Left lung (tissue), 14 donors: ENCODE measurements at places on chromosomes 7 and 10. TPM values are rescaled to one million over a fixed set of nuclear protein-coding genes. Genes with fewer than 3 reads are reported as not detected.

The ZNF25 gene
- total RNA-seq = 11.5 TPM

The CAMK1D gene
- total RNA-seq = 6.2 TPM

The LRIT1 gene
- not detected for total RNA-seq

The LIPF gene
- total RNA-seq = not detected

The IGF2BP3 gene
- total RNA-seq = 2.0 TPM

The IRF5 gene
- total RNA-seq = 35.5 TPM

The CNNM1 gene
- 0.94 TPM for total RNA-seq

The SLC16A9 gene
- 1.5 TPM for total RNA-seq

The CTAGE8 gene
- total RNA-seq = not detected

GRCh38 chr7:136139417-136139816, 162.3 kb upstream of the MTPN start:
- DNase-seq = no peak

GRCh38 chr10:48197236-48197899, 77.1 kb downstream of the FRMPD2 start:
- no peak for DNase-seq

DNA sequence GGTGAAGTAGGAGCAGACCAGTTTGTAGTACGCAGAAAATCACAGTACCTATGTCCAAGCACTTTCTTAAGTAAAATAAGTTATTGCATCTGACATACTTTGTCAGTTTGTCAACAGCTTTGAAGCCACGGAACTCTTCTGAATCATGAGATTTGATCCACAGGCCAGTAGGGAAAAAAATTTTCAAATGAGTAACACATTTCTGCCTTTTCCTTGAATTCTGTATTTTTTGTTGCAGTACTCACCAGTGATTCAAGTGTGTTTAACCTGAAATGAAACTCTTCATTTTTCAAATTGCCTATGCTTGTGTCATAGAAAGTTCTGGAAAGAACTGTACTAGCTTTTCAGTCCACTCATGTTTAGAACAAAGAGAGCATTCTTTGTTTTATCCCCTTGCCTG, 337.7 kb downstream of the GATA3 start:
- no peak for DNase-seq

- no peak for DNase-seq
These were observed 14.7 kb downstream of the TMEM60 start for GRCh38 chr7:77783545-77783944.

GRCh38 chr10:61778137-61778536, 115.4 kb downstream of the CABCOCO1 start:
- DNase-seq = no peak

- no peak for DNase-seq
These were observed 80.7 kb downstream of the HIPK2 start for GRCh38 chr7:139697056-139697455.

DNA sequence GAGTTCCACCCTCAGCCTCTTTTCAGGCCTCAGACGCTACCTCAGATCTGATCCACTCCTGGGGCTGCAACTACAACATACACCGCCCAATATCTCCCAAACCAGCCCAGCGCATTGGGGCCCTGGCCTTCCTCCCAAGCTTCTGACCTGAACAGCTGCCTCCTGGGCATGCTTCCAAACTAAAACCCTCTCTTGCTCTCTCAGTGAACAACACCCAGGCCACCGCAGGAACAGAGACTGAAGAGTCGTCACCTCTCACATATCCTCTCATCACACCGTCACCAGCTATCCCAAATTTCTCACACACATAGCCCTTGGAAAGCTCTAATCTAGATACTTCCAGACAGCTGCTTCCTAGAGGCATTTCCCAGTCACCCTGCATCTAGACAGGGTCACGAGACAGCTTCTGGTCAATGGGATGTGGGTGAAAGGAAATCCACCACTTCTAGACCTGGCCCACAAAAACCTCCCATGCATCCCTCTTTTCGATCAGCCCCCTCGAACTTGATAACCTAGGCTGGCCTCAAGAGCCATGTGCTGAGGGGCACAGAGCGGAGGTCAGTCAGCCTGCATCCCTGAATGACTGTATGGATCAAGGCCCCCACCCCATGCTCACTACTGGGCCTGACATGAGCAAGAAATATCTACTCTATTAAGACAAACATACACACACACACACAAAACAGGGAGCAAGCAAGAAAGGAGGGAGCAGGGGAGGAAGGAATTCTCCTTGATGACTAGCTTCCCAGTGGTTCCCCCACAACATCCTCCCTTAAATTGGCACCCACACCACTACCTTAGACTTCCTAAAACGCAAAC, 1.8 kb downstream of the PARP12 start:
- peak; percentile 74 for DNase-seq

- no peak for DNase-seq
These were observed 44.4 kb upstream of the SLIT1 start for GRCh38 chr10:97230146-97230545.

- DNase-seq = no peak
These were observed 254.6 kb upstream of the NRP1 start for GRCh38 chr10:33588974-33589600.

GRCh38 chr10:58178811-58179210, 88.9 kb downstream of the IPMK start:
- DNase-seq = no peak

DNA sequence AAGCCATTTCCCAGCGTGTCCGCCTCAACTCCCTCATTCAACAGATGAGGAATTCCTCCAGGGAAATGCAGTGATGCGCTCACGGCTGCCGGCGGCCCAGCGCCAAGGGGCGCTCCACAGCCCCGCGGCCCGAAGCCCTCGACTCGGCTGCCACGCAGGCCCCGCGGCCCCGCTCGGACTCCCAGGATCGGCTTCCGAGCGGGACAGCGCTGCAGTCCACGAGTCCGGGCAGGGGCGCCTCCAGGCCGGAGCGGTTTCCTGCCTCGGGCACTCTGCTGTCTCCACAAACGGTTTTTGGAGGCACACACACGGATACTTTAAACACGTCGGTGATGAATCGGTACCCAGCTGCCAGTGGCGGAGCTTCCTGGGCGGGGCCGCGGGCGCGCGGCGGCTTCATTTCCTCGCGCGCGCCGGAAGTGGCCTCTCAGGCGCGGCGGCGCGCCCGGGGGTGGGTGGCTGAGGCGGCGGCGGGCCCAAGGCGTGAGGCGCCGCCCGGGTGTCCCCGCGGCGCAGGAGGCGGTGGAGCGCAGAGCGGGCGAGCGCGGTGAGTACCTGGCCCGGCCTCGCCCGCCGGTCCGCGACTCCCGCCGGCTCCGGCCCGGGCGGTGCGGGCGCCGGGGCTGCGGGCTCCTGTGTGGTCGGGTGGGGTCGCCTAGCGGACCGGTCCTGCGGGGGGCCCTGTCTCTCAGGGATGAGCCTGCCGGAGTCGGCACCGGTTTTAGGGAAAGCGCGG, at the start of gene CSGALNACT2:
Gene CSGALNACT2 (plus strand): TSS at position 425 of the 736 bp plus-strand sequence. CDS start 16,705 bp downstream, outside the sequence.
- DNase-seq = peak; percentile 89

DNA sequence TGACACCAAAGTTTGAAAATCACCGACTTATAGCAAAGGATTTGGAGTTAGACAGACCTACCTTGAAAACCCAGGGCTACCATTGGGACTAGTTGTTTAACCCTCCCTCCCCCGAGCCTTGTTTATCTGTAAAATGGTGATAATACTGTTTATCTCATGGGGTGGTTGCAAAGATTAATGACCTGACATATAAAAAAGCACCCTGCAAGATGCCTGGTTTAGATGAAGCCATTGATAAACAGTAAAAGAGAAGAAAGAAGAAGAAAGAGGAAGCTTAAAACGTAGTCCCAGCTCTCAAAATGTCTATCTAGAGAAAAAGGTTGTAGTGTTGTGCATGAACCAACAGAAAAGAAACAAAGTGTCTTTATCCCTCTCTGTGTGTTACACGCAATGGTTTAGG, 145.7 kb downstream of the FGFR2 start:
- no peak for DNase-seq

GRCh38 chr7:70717553-70718329, 414.2 kb upstream of the GALNT17 start:
- no peak for DNase-seq

DNA sequence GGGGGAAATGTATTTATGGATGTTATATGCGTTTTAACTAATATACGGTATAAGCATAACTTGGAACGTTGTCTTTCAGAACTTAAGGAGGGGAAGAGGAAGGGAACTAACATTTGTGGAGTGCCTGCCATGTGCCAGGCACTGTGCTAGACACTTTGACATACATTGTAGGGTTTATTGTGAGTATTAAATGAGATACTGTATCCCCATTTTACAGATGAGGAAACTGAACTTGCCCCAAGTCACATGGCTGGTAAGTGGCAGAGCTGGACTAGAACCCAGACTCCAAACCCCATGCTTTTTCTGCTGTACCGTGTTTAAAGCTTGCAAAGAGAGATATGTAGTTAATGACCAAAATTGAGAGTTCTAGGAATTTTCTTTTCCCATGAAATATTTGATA, 74.6 kb downstream of the CREM start:
- DNase-seq = no peak

DNA sequence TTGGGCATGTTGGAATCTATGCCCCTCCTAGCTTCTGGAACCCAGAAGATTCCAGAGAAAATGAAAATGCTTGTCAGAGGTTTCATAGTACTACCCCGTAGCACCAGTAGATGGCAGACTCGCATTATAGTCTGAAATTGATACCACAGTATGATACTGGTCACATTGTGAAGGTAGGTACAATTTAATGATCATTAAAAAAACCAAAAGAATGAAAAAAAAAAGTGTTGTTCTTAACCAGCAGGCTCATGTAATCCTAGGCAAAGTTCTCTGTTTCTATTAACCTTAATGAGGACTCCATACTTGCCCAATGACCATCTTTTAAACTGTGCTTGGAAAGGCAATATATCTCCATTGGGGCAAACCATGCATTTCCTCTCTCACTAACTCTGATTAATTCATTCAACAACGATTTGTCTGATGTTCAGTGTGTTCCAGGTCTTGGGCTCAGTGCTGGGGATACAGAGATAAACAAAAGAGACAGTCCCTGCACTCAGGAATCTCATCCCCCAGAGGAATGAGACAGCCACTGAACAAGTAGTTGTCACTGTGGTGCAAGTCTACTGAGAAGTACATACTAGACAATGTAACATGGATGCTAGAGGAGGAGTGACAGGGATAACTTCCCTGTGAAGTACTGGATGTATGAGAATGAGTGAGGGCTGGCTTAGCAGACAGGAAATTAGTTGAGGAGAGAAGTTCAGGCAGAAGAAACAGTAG, 223.5 kb upstream of the PHYHIPL start:
- no peak for DNase-seq

- DNase-seq = no peak
These were observed 170.8 kb upstream of the DGKB start for GRCh38 chr7:15073301-15073700.

DNA sequence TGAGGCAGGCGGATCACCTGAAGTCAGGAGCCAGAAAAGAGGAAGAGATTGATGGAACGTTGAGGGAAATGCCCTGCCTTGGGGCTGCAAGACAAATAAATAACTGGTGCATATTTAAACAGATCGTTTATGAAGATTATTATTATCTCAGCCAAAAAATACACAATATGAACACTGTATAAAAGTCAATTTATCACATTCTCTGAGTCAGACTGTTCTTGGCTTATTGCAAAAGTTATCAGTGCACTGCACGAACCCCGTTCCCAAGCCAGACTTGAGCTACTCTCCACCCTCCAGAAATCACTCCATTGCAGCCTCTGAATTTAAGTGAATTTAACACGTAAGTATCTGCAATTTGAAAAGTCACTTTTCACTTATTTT, 1.6 kb downstream of the DNMBP start:
- DNase-seq = no peak

- DNase-seq = no peak
These were observed 127.8 kb downstream of the HDAC9 start for GRCh38 chr7:18623389-18623788.

DNA sequence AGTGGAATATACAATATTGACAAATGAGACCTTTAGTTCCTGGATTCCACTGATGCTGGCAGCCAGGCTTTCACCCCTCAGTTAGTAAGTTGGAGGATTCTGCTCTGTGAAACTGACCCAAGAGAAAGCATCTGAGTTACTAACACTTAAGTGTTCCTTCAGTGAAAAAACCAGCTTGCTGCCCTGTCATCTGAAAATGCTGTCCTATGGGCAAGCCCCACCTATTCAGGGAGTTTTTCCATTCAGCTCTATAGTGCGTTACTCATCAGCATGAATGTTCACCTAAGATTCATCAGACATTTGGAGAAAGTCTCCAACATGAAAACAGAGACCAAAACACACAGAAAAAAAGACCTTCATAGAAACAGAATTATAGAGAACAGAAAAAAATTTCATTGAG, 37.9 kb downstream of the PRPF18 start:
- no peak for DNase-seq

- peak; percentile 23 for DNase-seq
These were observed 24.7 kb downstream of the NUB1 start for GRCh38 chr7:151366166-151366879.

- DNase-seq = no peak
These were observed 35.9 kb downstream of the DDC start for GRCh38 chr7:50529093-50529862.

- DNase-seq = no peak
These were observed 16.0 kb downstream of the CREB3L2 start for GRCh38 chr7:137985897-137986251.

DNA sequence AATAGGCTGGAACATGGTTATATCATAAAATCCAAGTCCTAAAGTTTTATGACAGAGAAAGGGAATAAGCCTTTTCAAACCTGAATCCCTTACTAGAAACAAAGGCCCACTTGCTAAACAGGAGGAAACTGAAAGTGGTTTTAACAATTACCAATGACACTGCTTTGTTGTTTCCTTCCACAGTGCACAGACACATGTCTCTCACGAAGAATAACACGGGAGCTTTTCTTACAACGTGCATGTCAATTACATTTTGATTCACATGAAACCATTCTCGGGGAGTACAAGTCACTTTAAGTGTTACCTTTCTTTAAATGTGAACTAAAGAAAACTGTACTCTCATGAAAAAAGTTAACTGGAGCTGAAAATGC, 1.4 kb downstream of the MRPS33 start:
- DNase-seq = no peak

GRCh38 chr10:76047521-76047920, 616.1 kb downstream of the LRMDA start:
- no peak for DNase-seq

DNA sequence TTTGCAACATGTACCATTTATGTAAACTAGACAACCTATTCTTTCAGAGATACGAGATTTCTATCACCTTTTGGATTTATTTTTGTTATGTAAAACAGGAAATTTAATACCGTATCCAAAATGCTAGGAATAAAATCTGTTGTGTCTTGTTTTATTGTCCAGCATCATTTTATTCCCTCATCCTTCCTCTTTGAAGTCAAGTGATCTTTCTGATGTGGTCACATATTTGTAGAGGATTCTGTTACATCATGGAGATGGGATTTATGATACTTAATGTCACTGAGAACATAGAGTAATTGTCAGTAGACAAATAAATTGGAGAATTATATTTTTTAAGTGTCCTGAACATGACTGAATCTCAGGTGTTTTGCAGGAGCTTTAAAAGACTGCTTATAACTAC, 64.7 kb downstream of the ZNF277 start:
- no peak for DNase-seq

DNA sequence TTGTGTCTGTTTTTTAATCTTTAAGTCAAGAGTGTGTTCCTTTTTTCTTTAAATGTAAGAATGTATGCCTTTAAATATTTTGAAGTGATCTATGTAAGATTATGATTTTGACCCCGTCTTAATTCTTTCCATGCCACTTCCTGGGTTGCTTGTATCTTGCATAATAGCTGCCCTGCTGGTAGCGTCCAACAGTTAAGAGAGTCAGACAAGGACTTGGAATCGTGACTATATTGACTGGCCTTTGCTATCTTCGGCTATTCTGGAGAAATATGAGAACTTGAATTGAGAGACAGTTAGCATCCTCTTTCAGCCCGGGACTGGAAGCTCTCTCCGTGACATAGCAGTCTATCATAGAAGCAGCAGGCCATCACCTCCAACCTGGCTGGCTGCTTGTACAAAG, 13.0 kb downstream of the NRP1 start:
- DNase-seq = no peak
